Ovary (tissue), 10 donors: ENCODE measurements at places on chromosomes 3 and 15. TPM values are rescaled to one million over a fixed set of nuclear protein-coding genes. Genes with fewer than 3 reads are reported as not detected.

CPB1 gene
- 5.0 TPM for polyA plus RNA-seq

MYRIP gene
- 4.1 TPM for polyA plus RNA-seq

DNAH12 gene
- polyA plus RNA-seq, result 0.28 TPM

PLCH1 gene
- polyA plus RNA-seq, result 0.04 TPM

GOLGA8T gene
- not detected for polyA plus RNA-seq

XYLB gene
- 3.5 TPM for polyA plus RNA-seq

GPR149 gene
- not detected for polyA plus RNA-seq

CCR8 gene
- polyA plus RNA-seq, result 0.23 TPM

UCN2 gene
- polyA plus RNA-seq, result not detected

CD86 gene
- polyA plus RNA-seq, result 0.85 TPM

CHST13 gene
- not detected for polyA plus RNA-seq

UACA gene
- 28.6 TPM for polyA plus RNA-seq

ADAMTS9 gene
- polyA plus RNA-seq, result 28.8 TPM

AADAC gene
- polyA plus RNA-seq, result 40.6 TPM

USP19 gene
- 33.3 TPM for polyA plus RNA-seq

CYP11A1 gene
- polyA plus RNA-seq, result 30.1 TPM

PLSCR2 gene
- not detected for polyA plus RNA-seq

EXD1 gene
- polyA plus RNA-seq, result not detected

NMNAT3 gene
- polyA plus RNA-seq, result 15.8 TPM

RAD51 gene
- polyA plus RNA-seq, result 0.85 TPM

PLAAT1 gene
- 1.9 TPM for polyA plus RNA-seq

ACVR2B gene
- 3.3 TPM for polyA plus RNA-seq

TTLL13 gene
- 0.04 TPM for polyA plus RNA-seq

JAGN1 gene
- 54.0 TPM for polyA plus RNA-seq

PARP15 gene
- polyA plus RNA-seq, result 2.0 TPM
